NCI-H187 treated with DMSO at 0.1 percent for 48 hours (cell line): ENCODE measurements at places on chromosomes 3 and 15.

- DNase-seq, result no peak
These were observed 632 bp downstream of the MTHFS start for GRCh38 chr15:79896131-79896633.

GRCh38 chr3:60935709-60936108, 315.5 kb downstream of the FHIT start:
- DNase-seq, result no peak

- no peak for DNase-seq
These were observed 1.6 kb downstream of the LINGO1 start for GRCh38 chr15:77630956-77631744.

- DNase-seq, result no peak
These were observed 160.2 kb downstream of the PLD1 start for GRCh38 chr3:171649911-171650592.

DNA sequence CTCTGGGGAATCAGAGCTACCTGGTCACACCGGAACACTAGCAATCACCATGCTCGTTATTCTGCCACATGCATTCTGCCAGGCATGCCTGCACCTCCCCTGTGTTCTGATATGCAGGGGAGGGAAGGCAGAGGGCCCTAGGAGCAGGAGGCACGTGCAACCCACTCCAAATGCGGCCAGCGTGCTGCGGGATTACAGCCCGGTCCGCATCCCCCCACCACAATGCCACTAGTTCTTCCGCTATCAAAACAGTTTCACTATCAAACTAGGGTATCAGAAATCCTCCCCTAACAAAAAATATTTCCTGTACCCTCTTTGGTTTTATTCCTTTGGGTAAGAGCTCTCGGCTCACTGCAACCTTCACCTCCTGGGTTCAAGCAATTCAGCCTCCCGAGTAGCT, 223.2 kb upstream of the IGF1R start:
- no peak for DNase-seq

GRCh38 chr3:9211155-9211950, 38.1 kb downstream of the SRGAP3 start:
- DNase-seq, result no peak

- no peak for DNase-seq
These were observed 312.6 kb upstream of the LMCD1 start for GRCh38 chr3:8189051-8189450.

DNA sequence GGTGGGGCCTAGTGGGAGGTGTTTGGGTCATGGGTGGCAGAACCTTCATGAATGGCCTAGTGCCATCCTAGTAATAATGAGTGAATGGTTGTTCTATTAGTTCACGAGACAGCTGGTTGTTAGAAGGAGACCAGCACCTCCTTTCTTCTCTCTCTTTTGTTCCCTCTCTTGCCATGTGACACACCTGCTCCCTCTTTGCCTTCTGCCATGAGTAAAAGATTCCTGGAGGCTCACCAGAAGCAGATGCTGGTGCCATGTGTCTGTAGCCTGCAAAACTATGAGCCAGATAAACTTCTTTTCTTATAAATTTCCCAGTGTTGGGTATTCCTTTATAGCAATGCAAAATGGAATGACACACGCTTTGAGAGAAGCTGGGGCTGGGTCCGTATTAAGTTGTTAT, 89.0 kb upstream of the SLC4A7 start:
- DNase-seq, result no peak

GRCh38 chr3:172156586-172156955, 117.2 kb downstream of the FNDC3B start:
- DNase-seq, result no peak

DNA sequence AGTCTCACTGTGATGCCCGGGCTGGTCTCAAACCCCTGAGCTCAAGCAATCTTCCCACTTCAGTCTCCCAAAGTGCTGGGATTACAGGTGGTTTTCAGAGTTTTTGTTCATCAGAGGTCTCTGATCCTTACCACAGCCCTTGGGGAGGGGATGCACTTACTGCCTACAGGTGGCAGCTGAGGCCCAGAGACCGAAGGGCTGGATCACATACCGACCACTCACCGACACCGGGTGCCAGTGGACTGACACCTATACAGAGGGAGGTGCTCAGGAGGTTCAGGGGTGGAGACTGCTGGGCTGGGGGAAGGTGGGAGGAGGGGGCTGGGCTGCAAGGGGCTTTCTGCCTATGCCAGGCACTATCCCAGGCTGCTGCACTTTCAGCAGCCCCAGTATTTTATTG, 19.5 kb downstream of the DUSP7 start:
- no peak for DNase-seq

- no peak for DNase-seq
These were observed 43.3 kb downstream of the USP50 start for GRCh38 chr15:50503144-50503543.

GRCh38 chr3:159584421-159584820, 404.2 kb upstream of the IL12A start:
- DNase-seq, result no peak

DNA sequence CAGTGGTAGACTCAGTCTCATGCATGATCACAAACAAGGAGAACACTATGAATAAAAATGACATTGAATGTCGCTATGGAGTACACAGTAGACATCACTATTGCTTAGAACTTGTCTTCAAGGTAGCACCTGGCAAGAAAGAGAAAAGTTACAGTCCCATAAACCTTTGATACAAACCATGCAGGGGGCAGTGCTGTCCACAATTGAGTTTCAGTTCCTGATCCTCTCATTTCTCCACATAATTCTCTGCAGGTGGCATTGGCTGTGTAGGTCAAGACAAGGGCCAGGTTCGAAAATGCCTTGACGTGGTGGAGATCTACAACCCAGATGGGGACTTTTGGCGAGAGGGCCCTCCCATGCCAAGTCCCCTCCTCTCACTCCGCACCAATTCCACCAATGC, 47.9 kb downstream of the KBTBD12 start:
- DNase-seq, result no peak

DNA sequence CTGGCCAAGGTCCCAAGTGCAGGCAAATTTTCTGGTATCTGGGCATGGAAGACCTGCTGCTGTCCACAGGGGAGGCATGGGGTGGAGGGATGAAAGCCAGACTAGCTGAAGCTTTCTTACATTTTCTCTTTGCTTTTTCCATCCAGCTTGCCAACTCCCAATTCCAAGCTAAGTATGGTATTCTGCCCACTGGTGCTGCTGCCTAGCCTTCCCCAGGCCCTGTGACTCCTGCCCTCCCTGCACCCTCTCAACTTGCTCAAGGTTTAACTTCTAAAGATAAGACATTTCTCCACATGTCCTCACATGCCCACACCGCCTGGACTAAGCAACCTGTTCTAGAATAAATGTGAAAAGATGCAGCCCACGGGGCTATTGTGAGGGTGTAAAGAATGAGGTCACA, 59.5 kb upstream of the HACD2 start:
- no peak for DNase-seq

GRCh38 chr15:39918688-39919385, 1.2 kb downstream of the GPR176 start:
- DNase-seq, result no peak

DNA sequence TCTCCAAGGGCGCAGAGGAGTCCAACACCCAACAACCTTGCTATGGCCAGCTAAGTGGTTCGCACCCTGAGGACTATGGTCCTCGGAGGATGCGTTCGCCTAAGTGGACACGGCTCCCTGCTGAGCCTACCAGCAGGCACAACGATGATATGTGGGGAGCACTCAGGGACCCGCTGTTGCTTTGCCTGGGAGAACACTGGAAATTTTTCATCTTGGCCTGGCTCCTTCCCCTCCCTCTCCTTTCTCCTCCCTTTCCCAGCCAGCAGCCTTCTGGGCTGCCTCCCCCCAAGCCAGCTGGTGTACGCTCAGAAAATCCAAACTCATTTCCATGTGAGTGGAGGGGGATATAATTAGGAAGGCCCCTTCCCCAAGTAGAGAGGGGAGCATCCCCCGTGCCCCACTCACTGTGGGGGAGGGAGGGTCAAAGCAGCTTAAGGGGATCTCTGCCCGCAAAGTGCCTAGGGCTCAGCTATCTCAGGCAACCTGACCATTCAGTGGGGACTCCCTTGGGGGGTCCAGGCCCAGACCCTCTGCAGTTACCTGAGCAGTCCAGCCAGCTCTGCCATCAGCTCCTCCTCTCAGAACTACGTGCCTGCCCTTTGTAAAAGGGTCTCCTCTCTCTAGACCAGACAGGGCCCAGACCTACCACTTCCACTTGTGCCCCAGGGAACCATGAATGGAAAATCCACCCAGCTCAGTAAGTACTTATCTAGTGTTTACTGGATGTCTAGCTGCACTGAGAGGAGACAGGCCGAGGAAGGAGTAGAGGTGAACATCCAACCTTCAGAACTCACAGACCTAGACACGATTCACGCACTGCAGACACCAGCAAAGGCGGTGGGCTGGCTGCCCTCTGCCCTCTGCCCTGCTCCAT, 742 bp upstream of the SEMA7A start:
- DNase-seq, result no peak

- DNase-seq, result no peak
These were observed 25.4 kb downstream of the FILIP1L start for GRCh38 chr3:100088735-100089368.

DNA sequence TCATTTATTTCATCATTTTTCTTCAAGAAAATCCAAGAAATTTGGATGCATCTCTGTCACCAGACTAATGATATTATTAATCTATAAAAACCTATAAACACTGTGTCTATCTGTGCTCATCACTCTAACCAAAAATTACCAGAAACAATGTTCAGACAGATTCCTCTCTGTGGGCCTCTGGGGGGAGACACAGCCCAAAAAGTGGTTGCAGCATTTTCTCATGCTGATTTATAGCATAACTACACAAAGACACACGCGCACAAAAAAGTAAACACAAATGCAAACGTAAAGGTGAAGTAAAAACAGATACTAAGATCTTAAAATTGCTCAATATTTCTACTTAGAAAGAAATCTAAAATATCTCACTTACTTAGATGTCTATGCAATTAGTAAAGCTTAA, 976.0 kb downstream of the GBE1 start:
- no peak for DNase-seq

DNA sequence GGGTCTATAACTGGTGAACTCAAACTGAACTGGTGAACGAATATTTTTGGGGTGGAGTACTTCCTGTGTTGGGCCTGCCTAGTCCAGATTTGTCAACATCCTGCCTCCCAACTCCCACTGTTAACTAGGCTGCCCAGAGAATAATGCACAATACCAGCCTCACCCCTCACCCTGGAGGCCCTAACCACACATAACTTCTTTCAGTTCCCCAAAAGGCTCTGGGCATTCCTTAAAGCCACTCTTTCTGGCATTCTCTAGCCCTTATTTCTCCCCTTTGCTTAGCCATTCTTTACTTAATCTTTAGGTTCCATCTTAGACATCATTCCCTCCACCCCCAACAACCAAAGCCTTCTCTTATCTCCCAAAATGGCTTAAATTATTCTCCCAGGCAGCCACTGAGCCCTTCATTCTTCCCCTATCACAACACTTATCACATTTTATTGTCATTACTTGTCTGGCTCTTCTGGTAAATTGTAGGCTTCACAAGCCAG, 9.1 kb upstream of the SEC11A start:
- DNase-seq, result no peak

GRCh38 chr3:43063114-43063513, 42.8 kb downstream of the POMGNT2 start:
- no peak for DNase-seq

GRCh38 chr3:8647137-8647985, 2.8 kb upstream of the SSUH2 start:
- no peak for DNase-seq

DNA sequence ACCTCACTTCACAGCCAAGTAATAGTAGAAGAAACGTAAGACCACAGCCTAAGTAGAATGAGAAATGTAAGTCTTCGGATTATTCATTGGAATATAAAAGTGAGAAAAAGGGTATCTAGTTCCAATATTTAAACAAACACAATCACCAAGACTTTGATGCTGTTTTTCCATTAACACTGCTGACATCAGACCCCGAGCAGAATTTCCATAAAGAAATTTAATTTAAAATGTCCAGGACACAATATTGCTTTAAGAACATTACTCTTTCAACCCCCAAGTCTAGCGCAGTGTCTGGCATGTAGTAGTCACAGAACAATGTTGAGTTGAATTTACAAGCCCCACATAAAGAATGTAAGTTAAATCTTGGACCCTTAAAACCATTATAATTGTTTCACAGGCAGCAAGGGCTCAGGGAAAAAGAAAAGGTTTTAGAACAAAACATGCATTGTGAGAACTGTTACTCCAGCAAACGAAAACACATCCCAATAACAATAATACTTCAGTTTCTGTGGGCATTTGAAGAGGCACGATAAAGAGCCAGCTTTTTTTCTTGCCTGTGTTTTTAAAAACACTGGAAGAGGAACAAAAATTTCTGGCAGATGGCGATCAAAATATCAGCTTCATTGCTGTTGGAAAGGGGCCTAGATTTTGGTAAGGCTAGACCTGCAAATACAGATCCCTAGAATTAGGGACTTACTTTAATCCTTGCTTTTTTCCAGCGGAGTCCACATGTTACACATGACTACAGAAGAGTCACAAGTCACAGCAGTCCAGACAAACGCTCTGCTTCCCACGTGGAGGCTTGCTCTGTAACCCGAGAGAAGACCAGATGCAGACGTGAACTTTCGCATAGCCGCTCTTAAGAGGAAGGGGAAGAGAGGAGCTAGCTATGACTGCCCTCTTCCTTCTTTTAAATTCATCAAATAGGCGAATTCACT, 77.9 kb upstream of the IGSF10 start:
- no peak for DNase-seq

DNA sequence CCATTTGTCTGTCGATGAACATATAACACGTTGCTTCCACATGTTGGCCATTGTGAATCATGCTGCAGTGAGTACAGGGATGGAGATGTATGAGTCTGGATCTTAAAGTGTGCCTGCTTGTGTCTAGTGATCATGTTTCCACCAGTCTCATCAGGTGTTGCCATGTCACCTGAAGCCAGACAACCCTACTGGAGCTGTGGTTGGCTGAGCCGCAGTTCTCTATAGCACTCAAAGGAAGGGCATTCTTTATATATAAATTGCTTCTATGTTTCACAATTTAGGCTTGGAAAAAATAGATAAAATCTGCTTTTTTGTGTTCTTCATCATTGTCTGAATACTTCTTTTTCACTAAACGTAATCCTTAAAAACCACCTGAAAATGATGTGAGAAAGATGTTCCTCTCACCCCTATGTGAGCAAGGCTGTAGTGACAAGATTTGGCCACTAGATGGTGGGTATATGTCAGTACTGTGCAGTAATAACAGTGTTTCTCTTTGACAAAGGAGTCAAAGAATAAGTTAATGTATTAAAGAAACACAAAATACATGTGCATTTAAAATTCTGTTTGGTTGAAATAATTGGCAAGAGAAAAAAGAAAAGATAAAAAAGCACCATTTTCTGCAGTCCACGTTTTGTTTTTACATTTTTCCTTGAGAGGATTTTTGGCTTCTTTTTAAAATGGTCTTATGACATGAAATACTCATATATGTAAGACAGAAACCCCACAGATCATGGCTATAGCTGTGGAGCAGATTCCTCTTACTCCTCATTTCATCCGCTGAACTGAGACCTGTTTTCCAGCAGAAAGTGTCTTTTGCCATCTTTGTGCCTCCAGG, 394.5 kb upstream of the DPPA4 start:
- peak; percentile 17 for DNase-seq

- DNase-seq, result no peak
These were observed 71.4 kb upstream of the SKOR1 start for GRCh38 chr15:67753891-67754290.
